ENCODE measurements at places on chromosomes 13 and 19.

DNA sequence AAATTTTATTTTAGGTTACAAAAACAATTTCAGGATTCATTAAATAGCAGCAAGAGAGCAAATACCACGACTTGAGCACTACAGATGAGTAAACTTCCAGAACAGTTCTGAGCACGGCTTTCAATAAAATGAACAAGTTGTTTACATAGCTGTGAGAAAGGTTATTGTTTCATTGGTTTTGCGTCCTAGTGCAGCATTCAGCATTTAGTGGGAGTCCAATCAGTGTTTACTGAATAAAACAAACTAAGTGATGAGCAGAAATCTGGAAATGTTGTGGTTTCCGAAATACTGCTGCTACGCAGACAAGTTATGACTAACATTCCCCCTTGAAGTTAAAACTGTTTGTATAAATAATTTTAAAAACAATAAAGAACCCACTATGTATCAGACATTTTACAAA, 251.5 kb upstream of the STARD13 start:
- no peak for DNase-seq

GRCh38 chr19:31908496-31909225, 436.7 kb upstream of the ZNF507 start:
- no peak for DNase-seq

DNA sequence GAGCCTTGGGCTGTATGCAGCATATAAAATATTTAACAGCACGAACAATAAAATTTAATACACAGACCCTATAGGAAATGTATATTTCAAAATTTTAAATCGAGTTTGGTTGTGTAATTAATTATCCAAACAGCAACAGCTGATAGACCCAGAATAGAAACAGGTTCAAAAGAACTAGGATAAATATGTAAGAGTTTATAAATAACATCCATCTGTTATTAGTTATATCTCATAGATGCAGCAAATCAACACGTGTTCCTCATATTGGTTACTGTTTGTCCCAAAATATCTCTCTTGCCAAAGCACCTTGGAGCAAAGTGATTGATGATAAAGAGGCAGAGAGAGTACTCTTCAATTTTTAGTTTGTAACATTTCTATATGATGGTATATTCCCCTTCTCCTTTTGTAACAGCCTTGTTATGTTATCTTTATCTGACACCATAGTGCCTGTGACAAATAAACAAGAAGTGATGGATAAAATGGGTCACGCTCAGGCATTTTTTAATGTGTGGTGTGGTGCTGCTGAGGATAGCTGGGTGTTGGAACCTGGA, 260.6 kb upstream of the NBEA start:
- no peak for DNase-seq

- no peak for DNase-seq
Observed at GRCh38 chr19:51535535-51535934, 4.1 kb upstream of the SIGLEC6 start.

- DNase-seq = no peak
Observed at GRCh38 chr13:57063007-57063406, 77.7 kb upstream of the PRR20A start.

DNA sequence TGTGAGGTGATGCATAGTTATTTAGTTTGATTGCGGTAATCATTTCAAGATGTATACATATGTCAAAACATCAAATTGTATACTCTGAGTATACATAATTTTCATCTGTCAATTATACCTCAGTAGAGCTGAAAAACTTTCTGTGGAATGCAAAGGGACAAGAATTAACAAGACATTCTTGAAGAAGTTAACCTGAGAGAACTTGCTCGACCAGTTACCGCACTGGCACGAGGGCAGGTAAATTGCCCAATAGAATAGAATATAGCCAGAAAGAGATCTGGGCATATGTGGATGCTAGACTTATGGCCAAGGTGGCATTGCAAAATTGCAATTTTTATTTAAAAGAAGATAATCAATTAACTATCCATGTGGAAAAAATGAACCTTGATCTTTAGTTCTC, 42.3 kb upstream of the GJB6 start:
- DNase-seq = no peak
